ENCODE measurements at places on chromosomes 5 and 9.
A peak's percentile ranks its signal among the peaks of the same experiment; 100 is the strongest.

DNA sequence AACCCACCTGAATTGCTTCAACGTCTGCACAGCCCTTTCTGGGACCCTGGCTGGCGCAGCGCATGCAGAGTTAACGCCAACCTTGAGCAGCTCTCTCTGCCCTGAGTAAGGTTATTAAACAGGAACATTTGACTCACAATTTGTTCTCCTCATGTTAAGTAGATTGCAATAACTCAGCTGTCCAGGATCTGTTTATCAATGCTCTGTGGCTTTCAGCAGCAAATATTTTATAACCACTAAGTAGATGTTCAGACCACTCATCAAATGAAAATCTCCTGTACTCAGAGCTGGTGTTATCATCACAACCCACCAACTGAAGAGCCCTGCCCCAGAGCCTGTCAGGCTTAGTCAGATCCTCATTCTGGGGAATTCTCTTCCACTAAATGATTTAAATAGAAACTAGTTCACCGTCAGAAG lies 403.0 kb downstream of the ZNF608 start:
- no peak for DNase-seq

DNA sequence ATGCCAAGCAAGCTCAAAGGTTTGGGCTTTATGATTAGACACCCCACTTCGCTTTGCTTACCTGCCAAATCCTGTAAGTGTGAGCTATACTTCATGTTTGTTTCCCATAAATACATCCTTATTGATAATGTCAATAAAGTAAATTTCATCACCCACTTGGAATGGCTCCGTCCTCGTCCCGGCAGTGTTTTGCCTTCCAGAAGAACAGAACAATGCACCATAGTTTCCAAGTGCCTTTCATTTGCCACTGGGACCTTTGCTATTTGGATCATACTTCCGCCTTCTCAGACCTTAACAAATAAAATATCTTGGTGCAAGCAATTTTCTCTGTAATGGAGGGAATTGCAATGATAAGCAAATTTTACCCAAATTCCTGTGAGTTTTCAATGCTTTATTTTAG lies 229.3 kb downstream of the PIK3R1 start:
- no peak for DNase-seq

GRCh38 chr9:18976709-18977531 lies 56.1 kb downstream of the SAXO1 start:
- DNase-seq, result no peak

DNA sequence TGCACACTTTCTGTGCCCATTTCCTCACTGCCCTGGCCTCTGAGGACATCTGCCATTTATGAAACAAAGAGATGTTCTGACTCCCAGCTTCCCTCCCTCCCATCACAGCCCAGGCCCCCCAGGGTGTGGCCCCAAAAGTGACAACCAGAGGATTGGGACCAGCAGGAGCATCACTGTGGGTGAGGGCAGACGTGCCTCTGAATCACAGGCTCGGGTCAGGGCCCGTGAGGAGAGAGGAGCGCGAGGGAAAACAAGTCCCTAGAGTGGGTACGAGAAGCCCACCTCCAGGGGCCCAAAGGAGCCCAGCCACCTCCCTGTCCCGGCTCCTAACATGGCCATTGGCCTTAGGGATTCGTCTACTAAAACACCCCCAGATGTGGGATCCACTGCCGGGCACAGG lies 138.0 kb upstream of the FSTL4 start:
- no peak for DNase-seq

DNA sequence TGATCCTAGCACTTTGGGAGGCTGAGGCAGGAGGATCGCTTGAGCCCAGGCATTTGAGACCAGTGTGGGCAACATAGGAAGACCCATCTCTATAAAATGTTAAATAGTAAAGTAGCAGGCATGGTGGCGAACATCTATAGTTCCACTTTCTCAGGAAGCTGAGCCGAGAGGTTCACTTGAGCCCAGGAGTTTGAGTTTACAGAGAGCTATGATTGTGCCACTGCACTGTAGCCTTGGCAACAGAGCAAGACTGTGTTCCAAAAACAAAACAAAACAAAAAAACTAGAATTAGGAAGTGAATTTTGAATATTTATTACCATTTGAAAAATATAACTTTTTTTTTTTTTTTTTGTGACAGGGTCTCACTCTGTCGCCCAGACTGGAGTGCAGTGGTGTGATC lies 26.8 kb upstream of the PAX5 start:
- no peak for DNase-seq

- DNase-seq, result no peak
Measured at GRCh38 chr9:2178034-2178734, 163.0 kb downstream of the SMARCA2 start.

- DNase-seq, result no peak
Measured at GRCh38 chr5:88657906-88658775, 224.8 kb downstream of the MEF2C start.

DNA sequence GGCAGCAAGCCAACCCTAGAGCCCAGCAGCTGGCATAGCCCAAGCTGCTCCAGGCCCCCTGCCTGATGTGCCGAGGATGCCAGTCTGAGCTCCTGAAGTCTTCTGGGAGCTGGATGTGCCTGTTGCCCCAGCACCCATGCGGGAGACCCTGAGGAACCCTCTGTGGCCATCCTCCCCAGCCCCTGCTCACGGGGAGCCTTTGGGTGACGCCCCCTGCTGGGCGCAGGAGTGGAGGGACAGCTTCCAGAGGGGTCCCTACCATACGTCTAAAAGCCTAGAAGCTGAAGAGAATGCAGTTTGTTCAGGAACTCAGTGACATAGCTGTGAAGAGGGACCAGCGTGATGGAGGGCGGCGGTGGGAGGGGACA lies 33.1 kb upstream of the MVB12B start:
- no peak for DNase-seq

DNA sequence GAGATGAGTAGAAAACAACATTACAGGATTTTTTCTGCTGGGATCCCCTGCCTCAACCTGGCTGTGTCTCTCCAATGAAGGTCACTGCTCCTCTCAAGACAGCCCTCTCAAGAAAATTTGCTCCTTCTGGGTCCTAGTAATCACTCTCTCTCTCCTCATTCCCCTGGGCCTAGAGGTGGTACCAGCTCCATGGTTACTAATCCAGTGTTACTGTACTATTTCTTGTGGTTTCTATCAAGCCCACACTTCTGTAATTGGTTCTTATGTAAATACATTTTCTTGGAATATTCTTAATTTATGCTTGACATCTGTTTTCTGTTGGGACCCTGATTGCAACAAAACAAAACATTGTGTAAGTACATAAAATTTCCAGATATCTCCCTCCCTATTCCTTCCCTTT lies 123.8 kb upstream of the RORB start:
- DNase-seq, result no peak

DNA sequence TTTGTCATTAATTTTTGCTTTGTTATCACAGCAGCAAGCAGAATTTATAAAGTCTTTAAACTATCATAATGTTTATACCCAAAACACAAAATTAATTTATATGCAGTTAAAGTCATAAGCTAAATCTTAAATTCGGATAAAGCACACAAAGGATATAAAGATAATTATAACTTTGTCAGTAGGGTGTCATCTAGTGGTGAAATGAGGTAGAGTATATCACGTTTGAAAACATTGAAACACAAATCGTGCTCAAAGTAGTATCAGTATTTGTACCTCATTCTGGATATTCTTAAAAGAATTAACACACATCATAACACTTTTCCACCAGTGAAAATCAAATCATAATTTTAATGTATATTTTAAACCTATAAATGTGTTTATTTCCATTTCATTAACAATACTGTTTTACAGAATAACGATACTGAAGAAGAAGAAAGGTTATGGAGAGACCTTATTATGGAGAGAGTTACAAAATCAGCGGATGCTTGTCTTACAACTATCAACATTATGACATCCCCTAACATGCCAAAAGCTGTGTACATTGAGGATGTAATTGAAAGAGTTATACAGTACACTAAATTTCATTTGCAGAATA lies 129.5 kb downstream of the NIPBL start:
- DNase-seq, result no peak

- no peak for DNase-seq
Measured at GRCh38 chr5:38448568-38449350, 107.7 kb downstream of the LIFR start.

DNA sequence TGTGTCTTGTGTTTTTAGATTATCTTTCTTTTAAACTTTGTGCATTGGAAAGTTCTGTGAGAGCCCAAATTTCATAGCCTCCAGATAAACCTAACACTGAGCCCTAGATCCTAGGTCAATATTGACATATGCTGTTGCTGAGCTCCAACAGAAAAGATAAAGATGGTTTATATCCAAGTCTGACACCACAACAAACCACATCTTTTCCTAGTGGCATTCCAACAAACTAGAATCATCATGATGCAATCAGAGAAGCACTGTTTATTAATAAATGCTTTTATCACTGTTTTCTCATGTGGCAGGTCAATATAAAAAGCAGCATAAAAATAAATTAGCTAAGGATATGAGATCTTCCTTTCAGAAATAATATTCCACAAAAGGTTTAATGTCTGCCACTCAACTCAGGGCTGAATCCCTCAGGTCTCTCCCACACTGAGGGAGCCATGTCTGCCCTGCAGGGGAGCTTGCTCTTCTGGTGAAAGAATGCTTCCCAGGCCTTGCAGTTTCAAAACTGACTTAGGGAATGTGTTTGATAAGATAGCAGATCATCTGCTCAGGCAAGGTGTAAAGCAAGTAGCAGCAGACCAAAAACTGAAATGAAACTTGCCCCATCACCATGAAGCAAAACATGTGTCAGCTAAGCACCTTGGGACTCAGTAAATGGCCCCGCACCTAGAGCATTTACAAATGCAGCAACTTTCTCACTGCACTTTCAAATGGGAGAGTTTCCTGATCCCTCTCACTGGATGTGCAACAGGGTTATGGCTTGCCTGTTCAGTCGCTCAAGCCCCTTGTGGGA lies 493.0 kb downstream of the AGTPBP1 start:
- DNase-seq, result no peak

DNA sequence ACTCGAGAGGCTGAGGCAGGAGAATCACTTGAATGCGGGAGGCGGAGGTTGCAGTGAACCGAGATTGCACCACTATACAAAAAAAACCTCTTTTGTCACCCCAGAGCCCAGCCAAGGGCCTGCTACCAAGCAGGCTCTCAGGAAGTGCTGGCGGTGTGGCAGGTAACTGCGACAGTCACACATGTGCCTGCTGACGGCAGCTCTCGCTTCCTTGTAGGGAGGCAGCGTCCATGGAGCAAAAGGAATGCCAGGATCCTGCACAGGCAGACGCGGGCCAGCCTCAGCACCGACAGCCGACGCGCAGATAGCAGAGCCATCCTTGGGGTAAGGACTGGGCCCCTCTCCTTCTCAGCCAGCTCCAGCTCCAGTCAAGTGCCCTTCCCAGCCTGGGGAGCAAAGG lies 3.9 kb downstream of the LRRC8A start:
- peak; percentile 24 for DNase-seq

GRCh38 chr5:55276771-55277170 lies 30.7 kb downstream of the DHX29 start:
- no peak for DNase-seq

GRCh38 chr5:59069438-59070079 lies 486.7 kb downstream of the RAB3C start:
- DNase-seq, result no peak

DNA sequence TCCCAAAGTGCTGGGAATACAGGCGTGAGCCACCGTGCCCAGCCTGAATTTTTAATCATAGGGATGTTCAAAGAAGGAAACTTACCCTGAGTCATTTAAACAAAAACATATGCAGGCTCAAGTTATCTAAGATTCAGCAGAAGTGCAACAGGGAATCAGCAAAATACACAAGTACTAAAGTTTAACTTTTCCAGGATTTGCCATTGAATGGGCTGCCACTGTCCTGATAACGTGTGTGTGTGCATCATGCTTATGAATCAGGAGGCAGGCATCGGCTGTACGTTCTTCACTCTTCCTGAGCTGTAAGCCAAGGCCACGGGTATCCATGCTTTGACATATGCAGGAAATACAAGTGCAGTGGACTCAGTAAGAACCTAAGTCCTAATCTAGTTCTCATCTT lies 48.8 kb upstream of the FST start:
- DNase-seq, result no peak

- DNase-seq, result no peak
Measured at GRCh38 chr9:113574441-113575262, 111.1 kb downstream of the RGS3 start.

GRCh38 chr9:80957801-80958200 lies 731.5 kb downstream of the TLE1 start:
- DNase-seq, result no peak

GRCh38 chr9:1008216-1008615 lies 31.8 kb downstream of the DMRT3 start:
- no peak for DNase-seq

GRCh38 chr9:14288433-14288832 lies 25.5 kb downstream of the NFIB start:
- DNase-seq, result no peak

DNA sequence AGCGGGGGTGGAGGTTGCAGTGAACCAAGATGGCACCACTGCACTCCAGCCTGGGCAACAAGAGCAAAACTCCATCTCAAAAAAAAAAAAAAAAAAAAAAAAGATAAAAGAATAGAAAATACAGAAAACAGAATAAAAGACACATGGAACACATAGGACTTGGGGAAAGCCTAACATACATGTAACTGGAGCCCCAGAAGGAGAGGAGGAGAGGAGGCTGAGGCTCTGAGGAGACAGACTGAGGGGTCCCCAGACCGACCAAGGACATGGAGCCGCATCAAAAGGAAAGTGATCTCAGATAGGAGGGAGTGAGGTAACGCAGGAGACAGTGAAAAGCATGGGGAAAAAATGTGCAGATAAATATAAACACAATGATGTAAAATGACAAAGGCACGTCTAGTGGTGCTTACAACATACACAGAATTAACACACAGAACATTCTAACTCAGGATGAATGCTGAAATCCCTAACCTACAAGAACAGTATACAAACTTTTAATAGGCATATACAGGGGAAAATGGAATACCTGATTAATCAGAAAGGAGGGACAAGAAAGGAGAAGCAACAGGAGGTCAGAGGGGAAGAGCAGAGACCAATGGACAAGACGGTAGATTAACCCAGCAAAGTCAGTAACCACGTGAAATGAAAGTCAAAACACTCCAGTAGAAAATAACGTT lies 65.2 kb upstream of the UBAC1 start:
- DNase-seq, result no peak

- no peak for DNase-seq
Measured at GRCh38 chr9:81605170-81605670, 84.1 kb downstream of the TLE1 start.

DNA sequence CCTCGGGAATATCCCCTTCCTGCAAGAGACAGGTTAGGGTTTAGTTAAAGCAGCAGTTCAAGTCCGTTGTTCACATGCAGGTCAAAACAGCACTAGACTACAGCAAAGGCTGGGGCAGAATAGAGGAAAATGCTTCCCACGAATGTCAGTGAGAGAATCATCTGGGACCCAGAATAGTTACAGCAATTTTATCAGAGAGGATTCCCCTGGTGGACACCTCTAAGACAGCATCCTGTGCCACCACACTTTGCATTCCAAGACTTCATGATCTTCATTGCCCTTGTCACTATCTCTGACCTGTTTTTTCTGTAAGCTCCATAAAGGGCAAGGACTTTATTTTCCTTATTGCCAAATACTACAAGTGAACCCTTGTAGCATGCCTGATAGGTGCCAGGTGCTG lies 12.9 kb downstream of the GRXCR2 start:
- no peak for DNase-seq

Data from CD4-positive, alpha-beta T cell treated with Interleukin-17A for 4 hours (primary cell).